Stimulated activated CD8-positive, alpha-beta memory T cell treated with anti-CD3 and anti-CD28 coated beads, Interleukin-15, amount 100 ng/mL, for 24 hours (primary cell): ENCODE measurements at places on chromosomes 3 and 15.

DNA sequence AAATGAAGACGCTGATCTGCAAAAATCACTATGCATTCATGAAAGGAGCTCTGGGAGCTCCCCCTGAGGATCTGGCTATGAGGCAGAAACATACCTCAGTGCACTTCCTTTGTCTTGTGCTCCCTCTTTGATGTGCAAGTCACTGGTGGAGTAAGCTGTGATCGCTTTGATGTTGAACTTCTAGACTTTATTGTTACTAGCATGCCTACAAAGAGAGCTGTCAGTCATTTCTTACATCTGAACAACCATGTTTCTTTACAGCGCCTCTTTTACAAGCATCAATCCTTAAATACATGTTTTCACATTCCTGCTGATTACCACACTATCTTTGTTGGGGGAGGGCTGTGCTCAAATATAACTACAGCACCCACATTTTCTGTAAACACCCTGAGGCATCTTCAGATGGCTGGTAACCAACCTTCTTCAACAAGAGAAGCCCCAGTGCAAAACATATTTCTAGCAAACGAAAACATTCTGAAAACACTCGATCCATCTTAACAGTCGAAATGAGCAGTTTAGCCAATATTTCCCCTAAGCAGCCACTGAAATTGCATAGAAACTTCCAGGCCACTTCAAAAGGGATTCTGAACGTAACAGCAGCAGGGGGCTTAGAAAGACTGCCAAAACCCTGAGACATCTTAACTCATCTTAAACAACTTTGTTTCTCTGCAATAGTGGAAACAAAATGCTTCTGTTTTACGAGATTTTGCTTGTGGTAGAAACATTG, 101.9 kb upstream of the ICE2 start:
- no peak for DNase-seq

GRCh38 chr3:154132777-154133375, 11.7 kb downstream of the ARHGEF26 start:
- DNase-seq = no peak

DNA sequence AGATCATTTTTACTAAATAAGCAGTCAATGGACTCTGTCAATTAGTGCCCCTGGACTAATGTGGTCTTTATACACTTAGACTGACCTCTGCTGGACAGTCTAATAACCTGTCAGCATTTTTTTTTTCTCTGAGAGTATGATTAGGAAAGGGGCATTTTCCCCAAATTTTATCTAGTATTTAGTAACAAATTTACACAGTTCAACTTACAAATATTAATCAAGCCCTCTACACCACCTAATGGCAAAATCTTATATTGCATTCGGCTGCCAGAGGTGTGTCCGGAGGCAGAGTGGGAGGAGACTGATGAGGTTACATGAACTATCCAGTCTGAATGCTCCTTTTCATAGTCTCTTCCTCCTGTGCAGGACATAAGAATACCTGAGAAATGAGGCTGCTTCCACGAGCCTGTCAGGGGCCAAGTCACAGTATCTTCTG, 36.0 kb upstream of the COLQ start:
- DNase-seq = no peak

- DNase-seq = no peak
Measured at GRCh38 chr15:35993196-35993595, 447.2 kb upstream of the DPH6 start.

GRCh38 chr3:45759851-45760250, 36.5 kb downstream of the SLC6A20 start:
- no peak for DNase-seq

DNA sequence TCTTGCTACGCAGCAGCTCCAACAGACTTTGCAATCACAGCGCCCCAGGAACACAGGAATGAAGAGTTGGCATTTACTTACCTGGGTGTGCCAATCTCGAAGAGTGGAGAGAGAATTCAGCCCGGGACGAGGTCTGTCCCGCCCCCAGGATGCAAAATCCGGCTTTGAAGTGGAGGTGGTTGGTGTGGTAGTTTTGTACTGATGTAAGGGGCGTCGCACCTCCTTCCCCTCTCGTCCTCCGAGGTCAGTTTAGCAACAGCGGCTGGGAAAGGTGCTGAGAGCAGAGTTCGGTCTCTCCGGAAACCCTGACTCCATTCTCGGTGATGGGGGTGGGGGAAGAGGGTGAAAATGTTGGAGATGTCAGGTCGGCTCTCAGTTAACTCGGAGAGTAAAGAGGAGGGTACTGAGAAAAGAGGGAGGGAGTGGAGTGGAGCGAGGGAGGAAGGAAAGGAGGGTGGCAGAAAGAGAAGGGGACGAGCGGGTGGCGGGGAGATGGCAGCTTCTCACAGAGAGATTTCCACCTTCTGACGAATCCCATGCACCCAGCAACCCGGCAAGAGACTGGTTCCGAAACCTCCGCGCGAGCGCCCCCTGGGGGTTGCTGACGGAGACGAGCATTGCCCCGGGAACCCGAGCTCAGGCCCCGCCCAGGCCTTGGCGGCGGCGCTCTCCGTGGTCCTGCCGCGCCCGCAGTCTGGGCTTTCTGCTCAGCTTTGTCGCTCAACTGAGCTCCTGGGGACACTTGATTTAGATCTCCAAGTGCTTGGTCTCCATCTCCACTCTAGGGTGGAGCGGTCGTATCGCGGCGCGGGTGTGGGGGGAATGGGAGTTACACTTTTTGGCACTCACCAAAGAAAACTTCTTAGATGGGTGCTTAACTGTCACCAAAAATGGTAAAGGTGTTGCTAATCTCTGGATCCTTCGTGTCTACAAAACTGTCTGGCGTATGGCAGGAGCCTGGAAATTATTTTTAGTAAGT, at the start of gene CPNE4:
TSS of gene CPNE4 (minus strand) at position 529 of the 979 bp plus-strand sequence.
- peak; percentile 39 for DNase-seq

- DNase-seq = no peak
Measured at GRCh38 chr3:50297384-50297775, 1.8 kb downstream of the HYAL3 start.

- no peak for DNase-seq
Measured at GRCh38 chr3:170802164-170803151, 67.5 kb downstream of the RPL22L1 start.

GRCh38 chr3:62098646-62099365, 274.5 kb downstream of the FEZF2 start:
- DNase-seq = no peak

- no peak for DNase-seq
Measured at GRCh38 chr3:196596355-196596754, 27.9 kb downstream of the FBXO45 start.

- DNase-seq = no peak
Measured at GRCh38 chr15:37078566-37078965, 21.8 kb downstream of the MEIS2 start.

DNA sequence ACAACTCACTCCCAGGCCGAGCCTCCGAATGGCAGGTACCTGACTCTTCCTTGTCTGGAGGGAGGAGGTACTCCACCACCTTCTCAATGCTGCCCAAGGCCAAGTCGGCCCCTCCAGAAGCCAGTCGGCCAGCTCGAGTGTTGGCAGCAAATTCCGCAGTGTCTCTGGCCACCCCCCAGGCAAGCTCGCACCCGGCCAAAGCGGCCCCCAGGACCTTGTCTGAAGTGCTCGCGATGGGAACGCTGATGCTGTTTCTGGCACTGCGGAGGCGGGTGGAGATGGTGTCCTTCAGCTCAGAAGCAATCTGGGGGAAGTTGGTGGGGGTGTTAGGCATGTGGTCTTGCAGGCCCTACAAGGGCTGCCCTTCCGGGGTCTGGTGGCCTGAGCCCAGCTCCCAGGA, 9.2 kb downstream of the PLIN1 start:
- no peak for DNase-seq

DNA sequence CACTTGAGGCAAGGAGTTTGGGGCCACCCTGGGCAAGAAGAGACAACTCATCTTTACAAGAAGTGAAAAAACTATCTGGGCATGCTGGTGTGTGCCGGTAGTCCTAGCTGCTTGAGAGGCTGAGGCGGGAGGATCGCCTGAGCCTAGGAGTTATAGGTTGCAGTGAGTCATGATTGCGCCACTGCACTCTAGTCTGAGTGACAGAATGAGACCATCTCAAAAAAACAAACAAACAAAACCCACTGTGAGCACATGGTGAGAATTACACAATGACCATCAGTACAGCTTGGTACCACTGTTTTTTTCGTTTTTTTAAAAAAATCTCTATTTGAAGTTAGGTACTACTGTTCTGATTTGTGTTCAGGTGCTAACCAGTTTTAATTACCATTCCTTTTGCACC, 13.6 kb downstream of the VPS39 start:
- DNase-seq = no peak

DNA sequence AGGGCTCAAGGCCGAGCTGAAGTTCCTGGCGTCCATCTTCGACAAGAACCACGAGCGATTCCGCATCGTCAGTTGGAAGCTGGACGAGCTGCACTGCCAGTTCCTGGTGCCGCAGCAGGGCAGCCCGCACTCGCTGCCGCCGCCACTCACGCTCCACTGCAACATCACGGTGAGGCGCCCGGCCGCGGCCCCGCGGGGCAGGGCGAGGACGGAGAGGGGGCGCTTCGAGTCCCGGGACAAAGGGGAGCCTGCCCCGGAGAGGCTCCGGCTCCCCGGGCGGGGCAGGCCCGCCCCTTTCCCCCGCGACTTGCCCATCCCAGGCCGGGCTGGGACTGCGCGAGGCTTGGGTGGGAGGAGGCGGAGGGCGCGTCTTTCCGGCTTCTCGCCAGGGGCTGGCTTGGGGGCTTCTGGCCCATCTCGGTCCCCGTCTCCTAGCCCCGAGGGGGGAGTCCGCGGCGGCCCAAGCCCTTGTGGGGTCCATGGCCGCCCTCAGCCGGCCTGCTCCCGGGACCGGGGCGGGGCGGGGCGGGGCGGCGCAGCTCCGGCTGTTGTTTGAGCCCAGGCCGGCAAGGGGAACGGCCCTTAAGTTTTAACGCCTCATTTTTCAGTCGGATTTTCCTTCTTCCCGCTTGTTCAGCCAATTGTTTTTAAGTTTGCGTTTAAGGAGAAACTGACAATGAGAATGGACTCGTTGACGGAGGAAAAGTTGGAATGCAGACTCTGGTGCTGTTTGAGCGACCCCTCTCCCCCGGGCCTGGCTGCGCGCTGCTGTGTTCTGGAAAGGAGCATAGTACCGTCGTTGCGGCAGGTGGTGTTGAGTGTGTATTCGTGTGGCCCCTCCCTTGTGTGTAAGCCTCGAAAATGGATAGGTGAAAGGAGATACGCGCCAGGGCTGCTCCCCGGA, 683 bp downstream of the UBE2Q2 start:
- DNase-seq = peak; percentile 19

GRCh38 chr3:52446631-52447511, 2.0 kb upstream of the SEMA3G start:
- peak; percentile 35 for DNase-seq

- DNase-seq = no peak
Measured at GRCh38 chr3:139534455-139534812, 5.1 kb downstream of the RBP1 start.

DNA sequence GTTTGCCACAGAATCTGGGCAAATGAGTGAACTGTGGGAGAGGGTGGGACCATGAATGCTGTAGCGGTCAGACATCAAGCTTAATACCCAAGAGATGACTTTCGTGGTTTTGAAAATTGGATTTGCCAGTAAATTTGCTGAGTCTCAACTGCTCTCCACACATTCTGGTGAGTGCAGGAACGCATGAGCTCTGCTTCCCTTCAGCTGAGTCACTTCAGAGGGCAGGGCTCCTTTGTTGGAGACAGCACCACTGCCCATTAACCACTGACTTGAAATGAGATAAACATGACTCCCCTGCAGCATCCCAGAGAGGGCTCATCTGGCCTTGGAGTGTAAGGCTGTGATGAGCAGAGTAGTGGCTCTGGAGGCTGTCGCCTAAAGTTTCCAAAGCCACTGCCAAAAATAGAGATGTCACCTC, 22.6 kb downstream of the RARRES1 start:
- DNase-seq = no peak

- DNase-seq = no peak
Measured at GRCh38 chr15:70204652-70205051, 106.9 kb upstream of the TLE3 start.

- DNase-seq = no peak
Measured at GRCh38 chr3:42265059-42265991, 660 bp downstream of the CCK start.

GRCh38 chr3:14188041-14188754, 9.6 kb downstream of the LSM3 start:
- DNase-seq = no peak

DNA sequence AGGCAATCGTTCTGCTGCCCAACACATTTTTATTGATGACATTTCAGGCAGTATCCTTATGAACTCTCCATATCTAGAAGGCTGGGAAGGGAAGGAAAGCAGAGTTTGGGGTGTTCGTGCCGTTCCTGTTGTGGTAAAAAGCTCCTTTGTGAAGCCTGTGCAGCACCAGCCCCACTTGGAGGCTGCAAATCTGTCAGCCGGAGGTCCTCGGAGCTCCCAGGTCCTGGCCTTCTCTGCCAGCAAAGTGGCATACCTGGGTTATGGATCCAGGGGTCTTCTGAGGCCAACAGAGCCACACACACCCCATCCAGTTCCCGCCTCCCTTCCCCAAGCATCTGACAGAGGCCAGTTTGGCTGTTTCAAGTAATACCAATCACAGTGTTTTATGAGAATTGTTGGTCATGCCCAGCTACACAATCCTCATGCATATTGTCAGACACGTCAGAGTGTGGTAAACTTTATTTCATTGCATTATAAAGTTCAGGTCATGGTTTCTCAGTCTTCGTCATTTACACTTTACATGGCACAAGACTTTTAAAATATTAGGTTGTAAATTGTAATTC, 15.9 kb upstream of the USP3 start:
- DNase-seq = no peak
